ENCODE measurements at places on chromosomes 3 and 15.

- DNase-seq = no peak
These were observed 41.3 kb downstream of the DNAH1 start for GRCh38 chr3:52357151-52358080.

DNA sequence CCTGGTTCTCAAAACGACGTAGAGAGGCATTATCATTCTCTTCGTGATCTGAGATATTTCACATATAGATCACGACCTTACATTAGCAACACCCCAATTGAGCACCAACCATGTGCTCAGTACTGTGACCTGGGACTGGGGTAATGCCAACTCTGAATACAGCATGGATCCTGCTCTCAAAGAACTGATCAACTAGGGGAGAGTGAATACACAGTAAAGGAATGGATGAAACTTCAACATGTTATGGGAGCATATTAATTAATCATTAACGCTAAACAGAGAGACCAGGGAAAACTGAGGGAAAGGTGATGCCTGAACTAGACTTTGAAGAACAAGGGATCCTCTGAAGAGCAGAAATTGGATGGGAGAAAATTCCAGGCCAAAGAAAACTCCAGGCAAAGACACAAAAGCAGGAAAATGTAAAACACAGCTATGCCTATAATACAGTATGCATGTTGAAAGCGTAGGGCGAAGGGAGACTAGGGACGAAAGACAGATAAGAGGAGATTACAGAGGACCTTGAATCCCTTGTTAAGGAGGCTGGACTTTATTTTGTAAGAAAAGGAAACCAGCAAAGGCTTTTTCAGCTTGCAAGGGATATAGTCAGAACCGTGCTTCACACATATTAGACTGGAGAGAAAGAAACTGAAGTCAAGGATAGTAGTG, 105.7 kb downstream of the ANO10 start:
- no peak for DNase-seq

DNA sequence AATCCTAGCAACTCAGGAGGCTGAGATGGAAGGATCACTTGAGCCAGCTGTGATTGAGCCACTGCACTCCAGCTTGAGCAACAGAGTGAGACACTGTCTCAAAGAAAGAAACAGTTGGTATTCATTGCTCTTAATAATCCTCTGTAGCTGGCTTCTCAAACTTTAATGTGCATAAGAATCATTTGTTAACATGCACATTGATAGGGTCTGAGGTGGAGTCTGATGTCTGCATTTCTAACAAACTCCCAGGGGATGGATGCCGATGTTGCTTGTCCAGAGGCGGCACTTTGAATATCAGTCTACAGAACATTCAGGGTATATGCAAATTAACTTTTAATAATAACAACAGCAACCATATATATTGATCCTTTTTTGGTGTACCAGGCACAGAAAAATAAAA, 39.9 kb downstream of the NKIRAS1 start:
- DNase-seq = no peak

DNA sequence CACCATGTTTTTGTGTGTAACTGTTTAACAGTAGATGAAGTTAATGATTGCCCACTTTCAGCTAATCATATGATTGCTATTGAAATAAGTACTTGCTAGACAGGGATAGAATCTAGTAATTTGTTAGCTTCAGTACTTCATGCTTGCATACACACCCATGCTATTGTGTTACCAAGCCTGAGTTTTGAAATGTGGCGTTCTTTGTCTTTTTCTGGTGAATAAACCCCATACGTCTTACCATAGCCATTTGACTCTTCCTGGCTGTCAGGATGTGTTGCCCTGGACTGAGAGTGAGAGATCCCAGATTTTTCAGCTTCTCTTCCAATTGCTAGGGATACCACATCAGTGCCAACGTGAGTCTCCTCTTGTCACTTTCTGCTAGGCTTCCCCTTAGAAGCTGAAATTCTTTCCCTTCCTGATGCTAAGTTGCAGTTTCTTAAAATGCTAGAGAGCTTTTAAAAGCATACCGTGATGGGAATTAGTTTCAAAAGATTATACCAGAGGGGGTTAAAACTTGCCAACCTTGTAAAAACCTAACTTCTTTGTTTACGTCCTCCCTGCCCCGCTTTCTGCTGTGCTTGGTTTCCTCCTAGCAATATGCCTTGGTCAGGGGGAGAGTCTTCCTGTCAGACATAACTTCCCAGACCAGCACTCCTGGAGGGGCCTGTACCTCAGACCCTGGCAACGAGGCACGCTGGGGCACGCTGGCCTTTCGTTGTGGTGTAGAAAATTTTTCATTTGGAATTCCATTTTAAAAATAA, 62.9 kb upstream of the ULK4 start:
- no peak for DNase-seq

DNA sequence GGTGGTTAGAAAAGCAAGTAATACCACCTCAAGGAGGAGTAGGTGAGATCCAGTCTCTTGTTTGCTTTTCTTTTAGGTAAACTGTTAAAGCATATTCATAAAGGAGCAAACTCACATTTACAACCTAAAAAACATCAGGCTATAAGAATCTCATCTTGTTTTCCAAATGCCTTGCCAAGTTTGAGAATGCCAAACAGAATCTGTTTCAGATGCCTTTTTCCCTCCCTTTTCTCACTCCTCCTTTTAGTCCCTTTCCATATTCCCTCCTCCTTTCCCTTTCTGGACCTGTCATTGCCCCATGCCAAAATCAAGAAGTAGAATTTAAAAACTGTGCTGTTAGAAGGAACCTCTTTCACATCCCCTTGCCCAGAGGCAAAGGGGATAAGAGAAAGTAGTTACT, 140.3 kb downstream of the ARPP21 start:
- DNase-seq = no peak

- no peak for DNase-seq
These were observed 407.5 kb upstream of the WNT5A start for GRCh38 chr3:55894605-55895004.

GRCh38 chr3:46959161-46959511, 17.4 kb downstream of the CCDC12 start:
- DNase-seq = no peak

All from RWPE1 (cell line).